ENCODE measurements at places on chromosomes 11 and 22.
A peak's percentile ranks its signal among the peaks of the same experiment; 100 is the strongest.

- DNase-seq = no peak
Observed at GRCh38 chr11:19059833-19060232, 684 bp downstream of the MRGPRX2 start.

GRCh38 chr11:64068705-64069400 lies 33.1 kb downstream of the FLRT1 start:
- no peak for DNase-seq

DNA sequence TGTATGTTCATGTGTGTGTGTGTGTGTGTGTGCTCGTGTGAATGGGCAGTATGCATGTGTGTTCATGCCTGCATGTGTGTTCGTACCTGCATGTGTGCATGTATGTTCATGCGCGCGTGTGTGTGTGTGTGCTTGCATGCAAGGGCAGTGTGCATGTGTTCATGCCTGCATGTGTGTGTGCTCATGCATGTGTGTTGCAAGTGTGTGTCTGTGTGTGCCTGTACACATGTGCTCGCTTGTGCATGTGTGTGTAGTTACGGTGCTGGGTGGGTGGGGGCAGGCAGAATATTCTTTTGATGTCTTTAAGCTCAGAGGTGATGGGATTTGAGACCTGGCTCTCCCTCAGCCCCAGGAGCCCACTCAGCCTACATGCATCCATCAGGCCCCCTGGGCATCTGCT lies 822.1 kb downstream of the BRD1 start:
- DNase-seq = no peak

- no peak for DNase-seq
Observed at GRCh38 chr11:105148241-105148640, 8.7 kb upstream of the CARD18 start.

GRCh38 chr11:119254239-119254638 lies 48.1 kb downstream of the CBL start:
- DNase-seq = peak; percentile 54

Measured in activated T-cell treated with anti-CD3 and anti-CD28 coated beads for 48 hours (primary cell).